ENCODE measurements at places on chromosomes 4 and X.

DNA sequence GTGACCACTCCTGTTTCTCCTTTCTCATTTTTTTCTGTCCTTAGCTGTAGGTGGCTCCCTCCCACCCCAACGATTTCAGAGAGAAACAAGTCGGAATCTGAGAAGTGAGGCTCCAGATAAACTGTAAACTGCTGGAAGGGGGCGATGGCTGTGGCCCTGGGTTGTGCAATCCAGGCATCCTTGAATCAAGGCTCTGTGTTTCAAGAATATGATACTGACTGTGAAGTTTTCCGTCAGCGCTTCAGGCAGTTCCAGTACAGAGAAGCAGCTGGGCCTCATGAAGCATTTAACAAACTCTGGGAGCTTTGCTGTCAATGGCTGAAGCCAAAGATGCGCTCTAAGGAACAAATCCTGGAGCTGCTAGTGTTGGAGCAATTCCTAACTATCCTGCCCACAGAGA is 37.7 kb downstream of the ETDC start:
- no peak for DNase-seq

DNA sequence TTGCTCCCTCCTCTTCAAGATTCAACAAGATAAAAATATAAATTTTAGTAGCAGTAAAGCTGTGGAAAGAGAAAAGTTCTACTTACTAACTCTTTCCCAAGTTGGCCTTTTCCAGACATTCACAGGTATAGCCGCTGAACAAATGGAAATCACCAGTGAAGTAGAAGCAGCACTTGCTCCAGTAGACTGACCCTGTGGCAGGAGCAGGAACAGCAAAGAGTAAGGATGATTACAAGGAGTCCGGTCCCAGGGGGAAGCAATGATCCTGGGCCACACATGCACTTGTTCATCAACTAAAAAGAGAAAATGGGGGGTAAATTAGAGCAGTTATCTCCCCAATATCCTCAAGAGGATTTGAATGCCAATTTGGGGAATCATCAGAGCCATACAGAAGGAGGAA is 184.9 kb downstream of the NAF1 start:
- DNase-seq: no peak

DNA sequence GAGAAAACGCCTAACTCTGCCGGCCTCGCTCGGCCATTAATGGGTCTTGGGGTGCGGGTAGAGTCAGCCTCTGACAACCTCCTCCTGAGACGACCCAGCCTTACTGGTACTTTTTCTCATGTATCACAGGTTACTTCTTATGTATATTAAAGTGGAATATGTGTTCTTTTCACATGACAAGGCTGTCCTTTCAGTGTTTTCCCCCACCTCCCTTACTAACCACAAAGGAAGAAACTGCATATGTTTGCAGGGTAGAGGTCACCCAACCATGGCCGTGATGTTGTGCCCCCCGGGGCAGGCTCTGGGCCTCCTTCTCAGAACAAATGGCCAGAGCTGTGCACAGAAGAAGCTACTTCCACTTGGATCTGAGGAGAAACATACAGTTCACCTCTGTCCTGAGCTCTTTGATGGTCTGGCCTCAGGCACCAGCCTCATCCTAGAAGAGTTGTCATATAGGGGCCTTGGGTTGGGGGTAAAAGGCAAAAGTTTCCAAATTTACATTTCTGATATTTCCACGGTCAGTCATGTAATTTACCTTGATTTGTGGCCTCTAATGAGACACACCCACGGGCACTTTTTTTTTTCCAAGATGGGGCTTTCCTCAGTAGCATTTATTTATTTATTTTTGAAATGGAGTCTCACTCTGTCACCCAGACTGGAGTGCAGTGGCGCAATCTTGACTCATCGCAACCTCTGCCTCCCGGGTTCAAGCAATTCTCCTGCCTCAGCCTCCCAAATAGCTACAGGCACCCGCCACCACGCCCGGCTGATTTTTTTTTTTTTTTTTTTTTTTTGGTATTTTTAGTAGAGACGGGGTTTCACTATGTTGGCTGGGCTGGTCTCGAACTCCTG is 1.9 kb downstream of the SOWAHD start:
- no peak for DNase-seq

- no peak for DNase-seq
These were observed 204.3 kb downstream of the SHROOM3 start for GRCh38 chr4:76639288-76639687.

DNA sequence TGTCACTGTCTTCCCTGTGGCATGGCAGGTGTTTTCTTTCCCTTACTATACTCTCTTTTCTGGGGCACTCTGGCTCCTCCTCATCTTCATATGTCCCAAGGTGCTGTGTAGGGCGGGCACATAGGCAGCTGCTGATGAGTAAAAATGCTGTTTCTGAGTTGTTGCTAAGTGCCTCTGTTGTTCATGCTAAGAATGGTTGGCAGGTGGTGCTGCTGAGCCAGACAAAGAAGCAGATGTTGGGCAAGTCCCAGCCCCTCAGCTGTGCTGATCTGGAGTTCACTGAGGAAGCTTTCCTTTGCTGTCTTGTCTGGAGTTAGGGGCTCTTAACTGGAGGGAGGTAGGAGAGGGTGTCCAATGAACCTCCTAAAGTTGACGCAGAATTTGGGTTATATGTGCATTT is 40.6 kb downstream of the HADH start:
- DNase-seq: no peak

- DNase-seq: no peak
These were observed 837 bp downstream of the NAT8L start for GRCh38 chr4:2059726-2060602.
